ENCODE measurements at places on chromosomes 6 and 20.

DNA sequence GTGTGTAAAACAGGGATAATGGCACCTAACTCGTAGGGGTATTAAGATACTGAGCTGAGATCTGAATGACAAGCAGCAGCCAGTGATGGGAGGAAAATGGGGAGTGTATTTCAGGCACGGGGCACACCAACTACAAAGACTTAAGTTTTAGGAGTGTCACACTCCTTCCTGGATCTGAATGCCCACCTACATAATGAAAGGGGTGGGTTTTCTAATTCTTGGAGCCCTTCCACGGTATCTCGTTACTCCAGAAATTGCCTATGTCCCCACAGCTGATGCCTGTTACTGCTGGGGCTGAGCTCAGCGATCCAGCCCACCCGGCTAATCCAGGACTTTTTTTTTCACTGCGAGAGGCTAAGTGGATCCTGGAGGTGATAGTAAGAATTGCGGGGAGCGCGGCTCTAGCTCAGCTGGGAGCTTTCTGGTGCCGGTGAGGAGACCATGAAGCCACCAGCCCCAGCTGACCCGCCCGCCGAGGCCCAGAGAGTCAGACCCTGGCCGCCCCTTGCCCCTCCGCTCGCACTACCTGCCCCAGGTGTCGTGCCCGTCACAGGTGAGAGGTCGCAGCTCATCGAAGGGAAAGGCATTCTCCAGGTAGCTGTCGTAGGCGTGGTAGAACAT is 727 bp downstream of the EDEM2 start:
- peak; percentile 49 for DNase-seq

DNA sequence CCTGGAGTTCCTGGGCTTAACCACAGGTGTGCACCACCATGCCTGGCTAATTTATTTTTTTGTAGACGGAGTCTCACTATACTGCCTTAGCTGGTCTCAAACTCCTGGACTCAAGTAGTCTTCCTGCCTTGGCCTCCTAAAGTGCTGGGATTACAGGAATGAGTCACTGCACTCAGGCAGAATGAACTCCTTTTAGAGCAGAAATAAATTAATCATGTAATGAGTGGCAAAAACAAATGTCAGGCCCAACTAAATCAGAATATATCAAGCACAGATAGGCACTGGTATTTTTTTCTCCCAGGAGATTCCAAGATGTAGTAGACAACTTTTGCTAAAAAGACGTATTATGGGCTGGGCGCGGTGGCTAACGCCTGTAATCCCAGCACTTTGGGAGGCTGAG is 2.6 kb downstream of the RPS10 start:
- DNase-seq, result peak; percentile 30

DNA sequence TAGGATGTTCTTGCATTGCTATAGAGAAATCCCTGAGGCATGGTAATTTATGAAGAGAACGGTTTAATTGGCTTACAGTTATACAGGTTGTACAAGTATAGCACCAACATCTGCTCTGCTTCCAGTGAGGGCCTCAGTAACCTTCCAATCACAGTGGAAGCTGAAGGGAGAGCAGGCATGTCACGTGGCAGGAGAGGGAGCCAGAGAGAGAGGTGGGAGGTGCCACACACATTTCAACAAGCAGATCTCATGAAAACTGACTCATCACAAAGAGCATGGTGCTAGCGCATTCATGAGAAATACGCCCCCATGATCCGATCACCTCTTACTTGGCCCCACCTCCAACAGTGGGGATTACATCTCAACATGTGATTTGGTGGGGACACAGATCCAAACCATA is 871.2 kb downstream of the TFAP2A start:
- DNase-seq, result no peak

DNA sequence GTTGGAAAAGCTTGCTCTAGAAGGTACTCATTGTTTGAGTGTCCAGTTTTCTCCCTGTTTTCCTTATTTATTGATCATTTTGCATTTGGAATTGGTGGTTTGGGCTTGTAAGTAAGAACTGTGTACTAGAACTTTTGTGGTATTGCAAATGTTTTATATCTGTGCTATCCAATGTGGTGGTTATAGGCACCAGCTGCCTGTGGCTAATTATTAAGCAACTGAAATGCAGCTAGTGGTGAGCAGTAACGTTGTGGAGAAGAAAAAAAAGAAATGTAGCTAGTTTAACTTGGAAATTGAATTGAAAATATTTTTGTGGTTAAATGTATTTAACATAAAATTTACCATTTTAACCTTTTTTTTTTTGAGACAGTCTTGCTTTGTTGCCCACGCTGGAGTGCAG is 50.7 kb upstream of the MAPK13 start:
- no peak for DNase-seq

DNA sequence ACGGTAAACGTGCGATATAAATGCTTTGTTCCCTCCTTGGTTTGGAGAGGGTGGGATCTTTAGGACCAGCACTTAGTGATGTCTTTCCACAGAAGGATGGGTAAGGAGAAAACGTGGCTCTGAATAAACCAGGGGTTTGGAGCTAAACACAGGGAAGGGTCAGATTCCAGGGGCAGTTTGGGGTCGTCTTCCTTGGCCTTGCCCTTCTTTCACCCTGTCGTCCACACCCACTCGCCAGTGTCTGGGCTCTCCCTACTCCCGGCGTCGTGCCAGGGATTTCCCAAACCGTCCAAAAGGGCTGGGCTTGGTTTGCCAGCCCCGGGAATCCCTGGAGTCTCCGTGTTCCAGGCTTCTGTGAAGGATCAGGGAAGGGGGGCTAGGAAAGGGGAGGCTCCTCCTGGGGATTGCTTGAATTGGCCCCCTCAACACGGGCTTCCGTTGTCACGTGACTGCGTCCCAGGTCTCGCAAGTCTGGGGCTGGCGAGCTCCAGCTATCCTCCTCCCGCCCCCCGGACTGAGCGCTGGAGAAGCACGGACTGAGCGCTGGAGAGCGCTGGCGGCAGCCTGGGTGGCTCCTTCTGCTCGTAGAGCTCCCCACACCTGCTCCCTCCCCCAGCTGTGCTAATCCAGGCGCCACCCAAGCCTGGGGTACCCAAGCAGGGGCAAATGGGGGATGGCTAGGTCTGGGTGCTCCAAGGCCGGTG is 9.4 kb upstream of the ARMC12 start:
- DNase-seq, result peak; percentile 43

DNA sequence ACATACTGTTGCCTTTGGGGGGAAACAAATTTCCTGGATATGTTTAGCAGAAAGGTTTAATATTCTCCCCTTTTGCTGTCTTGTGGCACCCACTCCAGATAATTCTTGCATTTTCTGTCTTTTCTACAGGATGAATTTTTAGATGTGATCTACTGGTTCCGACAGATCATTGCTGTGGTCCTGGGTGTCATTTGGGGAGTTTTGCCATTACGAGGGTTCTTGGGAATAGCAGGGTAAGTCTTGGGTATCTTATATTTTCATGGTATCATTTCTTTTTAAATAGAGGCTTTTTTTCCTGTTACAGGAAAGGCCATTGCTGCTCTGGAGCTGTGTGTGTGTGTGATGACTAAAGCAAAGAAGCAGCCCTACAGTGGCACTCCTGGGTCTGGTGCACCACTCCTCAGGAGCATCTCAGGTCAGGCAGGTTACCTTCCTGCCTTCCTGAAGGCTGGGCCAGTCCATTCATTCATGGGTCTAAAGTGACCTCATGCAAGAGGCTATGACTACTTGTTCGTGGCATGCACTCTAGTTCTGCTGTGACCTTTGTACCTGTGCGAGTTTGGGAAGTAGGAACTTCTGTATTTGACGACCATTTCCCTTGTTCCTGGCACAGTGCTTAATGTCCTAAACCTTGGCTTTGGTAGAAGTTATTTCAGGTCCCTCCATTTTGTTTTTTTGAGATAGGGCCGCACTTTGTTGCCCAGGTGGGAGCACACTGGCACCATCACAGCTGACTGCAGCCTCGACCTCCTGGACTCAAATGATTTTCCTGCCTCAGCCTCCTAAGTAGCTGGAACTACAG is 2.2 kb downstream of the RAB5IF start:
- peak; percentile 93 for DNase-seq

- DNase-seq, result no peak
Measured at GRCh38 chr6:118869894-118870589, 23.9 kb upstream of the ASF1A start.

- DNase-seq, result peak; percentile 85
Measured at GRCh38 chr6:158068893-158069799, 87.5 kb downstream of the SYNJ2 start.

GRCh38 chr20:3276680-3277015 is 37.7 kb upstream of the SLC4A11 start:
- peak; percentile 35 for DNase-seq

- DNase-seq, result no peak
Measured at GRCh38 chr6:6748001-6748400, 159.5 kb downstream of the LY86 start.

DNA sequence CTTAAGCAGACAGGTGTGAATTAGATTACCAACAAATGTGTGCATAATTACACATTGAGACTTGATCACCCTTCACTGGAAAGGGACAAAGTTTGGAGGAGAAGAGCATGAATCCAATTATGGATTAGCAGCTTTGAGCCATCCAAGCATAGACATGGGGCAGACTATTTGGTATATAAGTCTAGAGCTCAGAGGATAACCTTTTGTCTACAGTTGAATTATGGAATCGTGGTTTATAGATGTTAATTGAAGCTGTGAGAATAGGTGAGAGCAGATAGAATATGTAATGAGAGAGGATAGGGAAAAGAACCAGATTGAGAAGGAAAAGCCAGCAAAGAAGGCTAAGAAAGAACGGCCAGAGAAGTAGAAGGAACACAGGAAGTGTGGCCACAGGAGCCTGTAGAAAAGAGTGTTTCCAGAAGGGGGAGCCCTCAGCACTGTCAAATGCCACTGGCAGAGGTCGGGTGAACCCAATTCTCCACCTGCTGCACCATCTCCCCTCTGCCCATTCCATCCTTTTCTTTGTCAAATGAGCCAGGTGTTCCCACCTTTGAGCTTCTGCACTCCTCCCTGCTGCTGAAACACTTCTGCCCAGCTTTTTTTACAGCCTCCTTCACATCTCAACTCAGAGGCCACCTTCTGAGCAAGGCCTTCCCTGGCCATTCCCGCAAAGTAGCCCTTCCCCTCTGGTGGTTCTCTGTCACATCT is 7.3 kb downstream of the DNTTIP1 start:
- DNase-seq, result peak; percentile 63

DNA sequence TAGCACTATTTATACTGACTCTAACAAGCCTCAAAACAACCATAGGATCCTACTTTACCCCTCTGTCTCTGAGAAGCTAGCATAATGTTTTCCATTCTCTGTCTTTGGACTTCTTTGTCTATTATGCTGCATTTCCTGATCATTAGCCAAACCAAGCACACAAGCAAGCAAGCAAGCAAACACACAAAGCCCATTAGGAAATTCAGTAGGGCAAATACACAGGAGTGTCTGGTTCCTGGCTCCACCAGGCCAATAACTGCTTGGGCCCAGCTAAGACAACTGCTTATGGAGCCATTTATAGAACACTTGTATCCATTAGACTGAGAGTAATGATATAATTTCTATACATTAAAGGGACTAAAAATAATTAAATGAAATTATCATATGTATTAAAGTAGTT is 952.9 kb upstream of the EPHA7 start:
- DNase-seq, result no peak

DNA sequence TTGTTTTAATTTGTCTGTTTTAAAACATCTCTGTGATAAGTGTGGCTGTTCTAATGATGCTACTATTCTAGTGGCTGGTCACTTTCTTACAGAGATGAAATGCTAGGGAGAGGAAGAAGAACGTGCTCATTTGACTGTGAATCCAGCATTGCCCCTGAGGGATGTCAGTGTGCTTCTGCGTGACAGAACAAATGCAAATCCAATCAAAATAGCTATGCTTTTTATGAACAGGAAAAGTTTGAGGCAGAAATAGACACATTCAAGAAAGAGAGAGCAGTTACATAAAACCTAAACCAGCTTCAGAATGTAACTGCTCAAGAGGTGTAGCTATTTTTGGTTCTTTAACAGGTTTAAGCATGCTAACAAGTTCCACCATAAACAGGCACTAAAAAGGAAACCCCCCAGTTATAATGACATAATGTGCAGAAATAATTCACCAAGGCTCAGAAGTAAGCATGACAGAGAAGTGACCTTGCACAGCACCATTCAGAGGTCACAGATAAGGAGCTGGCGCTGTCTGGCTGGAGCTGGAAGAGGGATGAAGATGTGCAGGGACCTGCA is 385.3 kb downstream of the EPM2A start:
- no peak for DNase-seq

DNA sequence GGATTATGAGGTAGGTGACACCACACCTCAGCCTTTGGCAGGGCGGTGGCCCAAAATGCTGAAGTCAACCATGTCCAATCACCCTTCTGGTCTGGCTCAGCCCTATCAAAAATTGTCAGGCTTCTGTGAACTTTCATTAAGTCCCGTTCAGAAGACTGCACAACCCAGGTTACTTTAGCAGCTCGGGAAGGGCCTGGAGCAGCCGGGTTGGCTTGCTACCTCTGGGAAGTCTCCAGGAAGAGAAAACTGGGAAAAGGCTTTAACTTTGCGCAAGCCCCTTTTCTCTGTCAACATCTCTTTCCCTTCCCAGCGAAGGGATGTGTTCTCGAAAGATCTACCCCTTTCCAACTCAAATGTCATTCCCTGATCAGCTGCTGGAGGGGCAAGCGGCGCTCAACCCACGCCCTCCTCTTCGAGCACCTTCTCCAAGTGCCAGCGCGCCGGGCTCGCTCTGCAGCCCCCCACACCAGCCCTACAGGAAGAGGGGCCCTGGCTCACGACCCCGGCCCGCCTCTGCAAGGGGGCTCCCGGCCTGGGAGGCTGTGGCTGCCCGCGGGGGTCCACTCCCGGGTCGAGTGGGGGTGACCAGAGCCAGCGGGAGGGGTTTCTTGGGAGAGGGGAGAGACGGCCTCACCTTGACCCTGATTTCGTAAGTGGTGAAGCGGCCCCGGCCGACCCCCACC is 573 bp downstream of the SNX3 start:
- peak; percentile 61 for DNase-seq

DNA sequence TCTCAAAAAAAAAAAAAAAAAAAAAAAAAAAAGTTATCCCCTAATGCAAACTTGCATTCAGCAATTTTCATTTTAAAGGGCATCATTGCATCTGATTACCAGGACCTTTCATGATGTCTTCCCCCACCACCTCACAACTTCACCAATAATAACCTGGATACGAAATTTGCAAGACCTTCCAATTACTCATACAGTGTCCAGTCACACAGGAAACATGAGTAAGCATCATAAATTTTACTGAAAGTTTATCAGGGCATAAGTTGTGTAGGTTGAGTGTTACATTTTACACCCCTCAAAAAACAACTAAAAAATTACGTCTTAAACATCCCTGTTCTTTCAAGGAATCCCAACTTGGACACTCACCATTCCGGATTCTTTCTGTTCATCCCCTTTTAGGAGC is 79.1 kb upstream of the ANKEF1 start:
- DNase-seq, result peak; percentile 33

Data from kidney tubule cell (primary cell).